ENCODE measurements at places on chromosomes 6 and 20.

DNA sequence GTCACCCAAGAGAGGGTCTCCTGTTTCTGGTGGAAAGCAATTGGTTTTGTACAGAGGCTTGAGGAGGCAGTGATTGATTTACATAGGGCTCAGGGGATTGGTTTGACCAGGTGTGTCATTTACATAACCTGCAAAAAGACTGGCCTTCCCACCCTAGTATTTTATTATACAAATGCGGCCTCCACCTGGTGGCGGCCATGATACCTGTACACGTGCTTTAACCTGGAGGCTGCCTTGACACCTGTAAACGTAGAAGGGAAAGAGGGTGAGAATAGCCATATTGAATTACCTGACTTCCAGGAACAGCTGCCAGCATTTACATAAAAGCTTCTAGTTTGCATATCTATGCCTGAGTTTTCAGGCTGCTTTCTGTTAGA, 48.7 kb downstream of the HLA-DPB1 start:
- no peak for DNase-seq

DNA sequence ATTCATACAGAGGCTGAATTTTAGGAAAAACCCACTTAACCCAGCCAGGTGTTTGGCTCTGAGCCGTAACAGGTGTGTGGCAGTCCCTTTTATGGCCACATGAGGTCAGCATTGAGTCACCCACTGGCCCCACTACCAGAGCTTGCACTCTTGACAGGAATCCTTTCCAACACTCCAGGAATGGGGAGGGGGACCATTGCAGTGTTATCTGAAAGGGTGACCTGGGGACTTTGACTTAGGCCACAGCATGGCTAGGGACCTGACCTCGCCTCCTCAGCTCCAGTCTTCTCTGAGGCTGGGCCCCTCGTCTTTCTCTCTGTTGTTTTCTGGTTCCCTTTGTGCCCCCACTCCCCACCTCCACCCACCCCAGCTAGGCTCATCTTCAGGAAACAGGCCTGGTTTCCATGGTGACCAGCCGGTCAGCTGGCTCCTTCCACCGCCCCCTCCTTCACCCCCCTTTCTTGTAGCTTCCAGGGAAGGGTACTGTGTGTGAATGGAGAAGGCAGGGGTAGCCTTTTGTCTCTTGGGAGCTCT, 2.1 kb upstream of the TMEM151B start:
- DNase-seq: peak; percentile 45

DNA sequence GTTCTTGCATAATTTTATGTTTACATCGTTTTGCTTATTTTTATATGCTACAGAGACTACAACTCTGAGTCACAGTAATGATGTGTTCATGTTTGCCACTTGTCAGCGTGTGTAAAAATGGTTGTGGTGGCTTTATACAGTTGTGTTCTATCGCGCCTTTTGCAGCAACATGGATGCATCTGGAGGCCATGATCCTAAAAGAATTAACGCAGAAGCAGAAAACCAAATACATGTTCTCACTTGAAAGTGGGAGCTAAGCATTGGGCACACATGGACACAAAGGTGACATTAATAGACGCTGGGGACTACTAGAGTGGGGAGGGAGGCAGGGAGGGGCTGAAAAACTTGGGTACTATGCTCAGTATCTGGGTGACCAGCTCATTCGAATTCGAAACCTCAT, 996 bp upstream of the SEC23B start:
- DNase-seq: no peak

DNA sequence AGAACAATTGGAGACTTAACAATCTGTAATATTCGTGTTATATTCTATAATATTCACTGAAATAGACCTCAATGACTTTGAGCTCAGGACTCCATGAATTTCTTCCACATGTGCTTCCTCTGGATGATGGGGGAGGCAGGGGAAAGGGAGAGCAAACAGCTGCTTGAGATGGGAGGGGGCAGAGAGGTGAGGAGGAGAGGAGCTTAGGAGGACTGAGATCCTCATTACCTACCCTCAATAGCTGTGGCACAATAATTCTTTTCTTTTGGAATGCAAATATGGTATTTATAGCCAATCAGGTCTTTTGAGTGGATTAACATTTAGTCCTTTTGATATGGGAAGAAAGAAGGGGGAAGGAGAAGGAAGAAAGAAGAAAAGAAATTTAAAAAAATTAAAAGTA, 64.1 kb upstream of the ZNF217 start:
- DNase-seq: no peak

DNA sequence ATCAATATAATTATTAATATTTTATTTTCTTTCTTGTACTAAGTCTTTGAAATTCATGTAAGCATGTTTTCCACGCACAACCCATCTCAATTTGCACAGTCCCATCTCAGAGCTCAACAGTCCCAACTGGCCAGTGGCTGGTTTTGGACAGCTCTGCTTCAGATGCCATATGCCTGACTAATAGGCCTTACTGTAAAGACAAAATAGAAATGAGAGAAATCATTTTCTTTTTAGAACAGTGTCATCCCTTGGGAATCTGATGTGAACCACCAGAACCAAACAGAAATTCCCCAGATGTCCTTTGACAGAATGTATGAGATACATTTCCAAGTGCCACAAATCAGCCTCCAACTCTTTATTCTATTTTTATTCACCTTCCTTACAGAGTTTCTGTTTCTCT, 338.9 kb downstream of the ESR1 start:
- DNase-seq: no peak

GRCh38 chr6:144655376-144655775, 370.2 kb downstream of the UTRN start:
- DNase-seq: no peak

DNA sequence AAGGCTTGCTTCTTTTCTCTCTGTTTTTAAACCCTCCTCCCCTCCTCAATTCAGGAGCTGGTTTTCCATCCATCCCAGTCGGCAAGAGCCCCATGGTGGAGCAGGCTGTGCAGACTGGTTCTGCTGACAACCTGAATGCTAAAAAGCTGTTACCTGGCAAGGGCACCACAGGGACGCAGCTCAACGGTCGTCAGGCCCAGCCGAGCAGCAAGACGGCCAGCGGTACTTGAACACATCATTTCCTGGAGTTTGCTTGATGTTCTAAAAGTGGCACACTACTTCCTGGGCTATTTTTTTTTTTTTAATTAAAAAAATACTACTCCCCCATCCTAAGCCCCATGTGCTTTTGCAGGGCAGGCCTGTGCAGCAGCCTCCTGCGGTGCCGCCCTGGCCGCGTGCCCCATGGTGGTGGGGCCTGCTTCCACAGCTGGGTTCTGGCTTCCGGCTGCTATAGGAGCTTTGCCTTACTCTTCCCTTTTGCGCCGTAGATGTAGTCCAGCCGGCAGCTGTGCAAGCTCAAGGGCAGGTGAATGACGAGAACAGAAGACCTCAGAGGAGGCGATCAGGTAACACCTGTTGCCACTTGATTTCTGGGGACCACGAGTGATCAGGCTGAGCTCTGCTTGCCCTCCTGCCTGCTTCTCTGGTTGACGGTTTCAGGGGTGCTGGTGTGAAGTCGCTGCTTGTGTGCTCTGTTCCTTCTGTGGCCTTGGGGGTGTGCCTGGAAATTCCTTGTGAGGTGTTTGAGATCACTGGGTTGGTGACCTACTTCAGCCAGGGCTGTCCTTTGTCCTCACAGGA, 7.7 kb downstream of the LSM14B start:
- no peak for DNase-seq

- no peak for DNase-seq
These were observed 1.6 kb downstream of the TOX2 start for GRCh38 chr20:43916073-43916880.

GRCh38 chr6:158175111-158175510, 7.0 kb downstream of the GTF2H5 start:
- DNase-seq: no peak

DNA sequence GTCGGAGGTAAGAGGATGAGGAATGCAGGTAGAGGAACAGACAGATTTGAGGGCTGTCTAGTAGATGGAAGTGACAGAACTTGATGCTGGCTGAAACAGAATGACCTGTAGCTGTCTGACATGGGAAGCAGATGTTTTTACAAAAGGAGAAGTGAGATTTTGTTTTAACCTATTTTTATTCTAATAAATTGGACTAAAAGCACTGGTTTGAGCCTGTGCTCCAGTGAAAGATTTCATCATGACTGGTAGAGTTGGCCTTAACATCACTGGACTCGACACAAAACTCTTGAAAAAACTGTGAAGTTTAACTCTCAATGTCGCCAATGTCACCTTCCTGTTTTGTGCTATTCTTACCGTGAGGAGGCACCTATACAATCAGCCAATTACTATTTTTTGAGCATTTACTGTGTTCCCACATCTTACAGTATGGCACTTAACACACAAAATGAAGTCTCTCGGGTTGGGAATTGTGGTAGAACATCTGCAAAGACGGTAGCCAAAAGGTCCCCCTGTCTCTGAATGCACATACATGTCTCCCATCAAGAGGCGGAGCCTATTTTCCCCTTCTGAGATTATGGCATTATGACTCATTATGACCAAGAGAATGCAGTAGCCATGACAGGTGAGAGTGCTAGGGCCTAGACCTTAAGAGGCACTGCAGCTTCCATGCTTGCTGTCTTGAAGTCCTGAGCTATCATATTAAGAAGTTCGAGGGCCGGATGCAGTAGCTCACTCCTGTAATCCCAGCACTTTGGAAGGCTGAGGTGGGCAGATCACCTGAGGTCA, 93.2 kb downstream of the FOXF2 start:
- DNase-seq: no peak

DNA sequence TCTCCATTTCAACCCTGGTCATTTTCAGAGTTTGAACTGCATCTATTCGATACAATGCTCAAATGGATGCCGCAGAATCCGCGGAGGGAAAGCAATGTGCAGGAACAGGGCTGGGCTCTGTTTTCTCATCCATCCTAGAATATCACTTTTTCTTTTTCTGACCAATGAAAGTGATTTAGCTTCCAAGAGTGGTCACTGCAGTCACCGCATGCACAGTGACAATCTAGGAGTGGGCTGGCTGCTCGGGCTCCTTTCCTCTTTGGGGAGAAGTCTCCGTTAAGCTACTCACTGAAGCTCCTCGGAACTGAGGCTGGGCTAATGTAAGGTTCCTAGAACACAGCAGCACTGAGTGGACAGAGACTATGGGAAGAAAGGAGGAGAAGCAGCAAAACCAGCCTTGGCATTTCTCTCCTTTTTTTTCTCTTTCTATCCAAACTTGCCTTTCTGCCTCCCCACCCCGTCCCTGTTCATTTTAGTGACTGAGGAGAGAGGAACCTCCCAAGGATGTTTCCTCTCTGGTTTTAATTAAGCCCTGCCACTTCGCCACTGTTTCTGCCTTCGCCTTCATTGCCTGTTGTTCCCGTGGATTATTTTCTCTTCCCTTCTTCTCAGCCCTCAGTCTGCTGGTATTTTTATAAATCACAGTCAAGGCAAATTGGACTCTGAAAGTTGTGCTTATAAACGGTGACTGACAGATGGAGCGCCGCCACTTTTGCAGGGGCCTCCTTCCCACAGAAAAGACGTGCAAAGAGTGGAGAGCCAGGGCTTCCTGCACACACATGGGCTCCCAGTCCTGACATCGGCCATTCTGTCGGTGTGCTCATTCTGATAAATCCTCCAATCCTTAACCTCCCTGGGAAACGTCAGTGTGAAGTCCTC, 41.1 kb downstream of the RAMACL start:
- DNase-seq: no peak

GRCh38 chr20:39378776-39379175, 416.6 kb downstream of the DHX35 start:
- DNase-seq: no peak

DNA sequence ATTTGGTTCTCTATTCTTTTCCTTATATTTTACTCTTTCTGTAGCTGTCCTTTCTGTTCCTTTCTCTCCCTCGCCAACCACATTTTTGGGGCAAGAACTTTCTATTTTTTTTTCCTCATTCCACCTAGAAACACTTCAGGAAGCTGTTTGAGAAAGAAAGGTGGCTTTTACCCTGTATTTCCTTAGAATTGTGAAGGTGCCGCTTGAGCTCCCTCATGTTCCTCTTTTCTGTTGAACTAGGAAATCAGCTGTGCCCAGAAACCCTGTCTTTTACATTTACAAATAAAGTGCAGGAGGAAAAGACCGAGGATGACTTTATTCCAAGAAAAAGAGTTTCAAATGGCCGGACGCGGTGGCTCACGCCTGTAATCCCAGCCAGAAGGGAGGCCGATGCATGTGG, 38.2 kb downstream of the OR2B2 start:
- no peak for DNase-seq

GRCh38 chr20:12152996-12153395, 235.3 kb downstream of the BTBD3 start:
- DNase-seq: no peak

DNA sequence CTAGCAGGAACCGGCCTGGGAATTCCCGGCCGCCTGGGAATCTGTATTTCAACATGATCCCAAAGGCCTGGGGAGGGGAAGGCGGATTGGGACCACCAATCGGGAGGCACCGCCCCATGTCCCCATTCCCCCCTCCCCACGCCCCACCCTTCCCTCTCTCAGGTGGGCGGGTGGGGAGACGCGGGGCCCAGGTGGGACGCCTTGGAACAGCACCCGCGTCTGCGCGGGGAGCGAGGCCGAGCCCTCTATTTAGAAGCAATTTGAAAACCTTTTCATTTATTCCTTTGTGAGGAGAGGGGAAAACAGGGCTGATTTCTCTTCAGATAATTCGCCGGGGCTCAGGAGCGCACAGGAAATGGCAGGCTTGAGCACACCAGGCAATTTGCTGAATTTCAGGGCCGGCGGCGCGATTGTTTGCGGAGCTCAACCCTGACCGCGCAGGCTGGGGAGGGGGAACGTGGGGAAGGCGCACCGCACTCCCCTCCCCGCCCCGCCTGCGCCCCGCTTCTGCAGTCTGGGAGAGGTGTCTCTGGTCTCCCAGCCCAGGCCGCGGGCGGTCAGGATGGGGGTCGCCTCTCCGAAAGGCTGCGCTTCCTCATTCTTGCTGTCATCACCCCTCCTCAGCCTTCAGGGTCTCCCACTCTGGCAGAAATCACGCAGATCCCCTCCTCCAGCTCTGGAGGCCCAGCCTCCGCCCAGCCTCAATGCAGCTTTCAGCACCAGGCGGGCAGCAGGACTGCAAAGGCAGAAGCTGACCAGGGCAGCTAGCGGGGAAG, 170.0 kb downstream of the GRM4 start:
- DNase-seq: no peak

GRCh38 chr6:113073611-113074191, 726.6 kb downstream of the RFPL4B start:
- DNase-seq: no peak

- DNase-seq: no peak
These were observed 11.7 kb downstream of the VNN2 start for GRCh38 chr6:132746048-132746447.

GRCh38 chr6:161543684-161544309, 269.9 kb upstream of the AGPAT4 start:
- no peak for DNase-seq

- DNase-seq: no peak
These were observed 41.3 kb downstream of the IRAK1BP1 start for GRCh38 chr6:78908621-78909020.

DNA sequence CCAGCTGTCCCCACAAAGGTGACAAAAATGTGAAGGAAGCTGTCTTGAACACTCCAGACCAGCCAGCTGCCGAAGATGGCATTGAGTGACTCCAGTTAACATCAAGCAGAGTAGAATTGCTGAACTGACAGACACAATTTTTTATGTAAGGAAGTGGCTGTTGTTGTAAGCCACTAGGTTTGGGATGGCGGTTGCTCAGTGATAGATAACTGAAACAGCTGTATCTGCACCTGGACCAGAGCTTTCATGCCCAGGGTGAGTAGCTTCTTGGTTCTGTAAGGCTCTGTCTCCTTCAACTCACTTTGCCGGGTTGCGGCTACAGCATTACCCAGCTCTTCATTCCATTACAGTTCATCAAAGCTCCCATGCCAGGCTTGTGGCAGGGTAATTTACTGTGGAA, 49.7 kb upstream of the DDR1 start:
- DNase-seq: no peak

GRCh38 chr20:31579245-31579644, 25.8 kb upstream of the ID1 start:
- DNase-seq: no peak

Measured in activated effector memory CD4-positive, alpha-beta T cell treated with Interleukin-2 at 50 U/mL for 16 hours (primary cell).